Bronchial smooth muscle cell (primary cell): ENCODE measurements at places on chromosomes 16 and 17. TPM values are rescaled to one million over a fixed set of nuclear protein-coding genes. Genes with fewer than 3 reads are reported as not detected.

KRTAP9-4 gene
- not detected in 2 replicates for total RNA-seq

LGALS9B gene
- not detected in 2 replicates for total RNA-seq

PRR14 gene
- 3.3 and 3.8 TPM in 2 replicates for total RNA-seq

VTN gene
- total RNA-seq = 0.09 TPM in 1 of 2 replicates, not detected in the other

TAC4 gene
- total RNA-seq = not detected in 2 replicates

RPL38 gene
- total RNA-seq = 3,252 and 6,020 TPM in 2 replicates

BCO1 gene
- total RNA-seq = under 0.01 TPM in 1 of 2 replicates, not detected in the other

ADAP2 gene
- 1.3 and 2.8 TPM in 2 replicates for total RNA-seq

SLC16A11 gene
- total RNA-seq = 0.16 and 0.26 TPM in 2 replicates

SETD1A gene
- 3.0 TPM in 2 replicates for total RNA-seq

FDXR gene
- total RNA-seq = 62.7 and 67.5 TPM in 2 replicates

TBC1D3G gene
- not detected in 2 replicates for total RNA-seq

ZG16B gene
- 0.16 TPM in 1 of 2 replicates, not detected in the other for total RNA-seq

EVPLL gene
- total RNA-seq = not detected in 2 replicates

NGFR gene
- total RNA-seq = 0.26 and 0.32 TPM in 2 replicates

SPATA32 gene
- not detected in 2 replicates for total RNA-seq

RNF43 gene
- under 0.01 TPM in 1 of 2 replicates, not detected in the other for total RNA-seq

VPS9D1 gene
- 8.0 and 9.0 TPM in 2 replicates for total RNA-seq

RGS11 gene
- 1.4 and 7.2 TPM in 2 replicates for total RNA-seq

PPM1E gene
- total RNA-seq = under 0.01 TPM in 1 of 2 replicates, not detected in the other

GINS2 gene
- 0.77 and 1.9 TPM in 2 replicates for total RNA-seq

ALDH3A1 gene
- total RNA-seq = 0.16 and 0.43 TPM in 2 replicates

HEATR9 gene
- not detected in 2 replicates for total RNA-seq

CIBAR2 gene
- not detected in 2 replicates for total RNA-seq

PRSS36 gene
- total RNA-seq = 0.17 and 0.47 TPM in 2 replicates

COL1A1 gene
- total RNA-seq = 1,180 and 1,635 TPM in 2 replicates

UNC45B gene
- under 0.01 TPM in 1 of 2 replicates, not detected in the other for total RNA-seq

OTOP2 gene
- total RNA-seq = not detected in 2 replicates

RPH3AL gene
- 1.6 and 1.7 TPM in 2 replicates for total RNA-seq

PRAC1 gene
- total RNA-seq = not detected in 2 replicates

CDT1 gene
- total RNA-seq = 1.5 and 1.9 TPM in 2 replicates

RFNG gene
- total RNA-seq = 24.6 and 26.8 TPM in 2 replicates

CCL16 gene
- total RNA-seq = not detected in 2 replicates

TMIGD1 gene
- total RNA-seq = not detected in 2 replicates

ATMIN gene
- total RNA-seq = 21.9 and 22.5 TPM in 2 replicates

ASGR1 gene
- 0.86 and 1.6 TPM in 2 replicates for total RNA-seq

TBC1D3H gene
- not detected in 2 replicates for total RNA-seq

TACO1 gene
- 12.6 and 14.1 TPM in 2 replicates for total RNA-seq

TRPV2 gene
- total RNA-seq = 63.0 and 71.9 TPM in 2 replicates
